ENCODE measurements at places on chromosomes 1 and 21. TPM values are rescaled to one million over a fixed set of nuclear protein-coding genes. Genes with fewer than 3 reads are reported as not detected.

DNA sequence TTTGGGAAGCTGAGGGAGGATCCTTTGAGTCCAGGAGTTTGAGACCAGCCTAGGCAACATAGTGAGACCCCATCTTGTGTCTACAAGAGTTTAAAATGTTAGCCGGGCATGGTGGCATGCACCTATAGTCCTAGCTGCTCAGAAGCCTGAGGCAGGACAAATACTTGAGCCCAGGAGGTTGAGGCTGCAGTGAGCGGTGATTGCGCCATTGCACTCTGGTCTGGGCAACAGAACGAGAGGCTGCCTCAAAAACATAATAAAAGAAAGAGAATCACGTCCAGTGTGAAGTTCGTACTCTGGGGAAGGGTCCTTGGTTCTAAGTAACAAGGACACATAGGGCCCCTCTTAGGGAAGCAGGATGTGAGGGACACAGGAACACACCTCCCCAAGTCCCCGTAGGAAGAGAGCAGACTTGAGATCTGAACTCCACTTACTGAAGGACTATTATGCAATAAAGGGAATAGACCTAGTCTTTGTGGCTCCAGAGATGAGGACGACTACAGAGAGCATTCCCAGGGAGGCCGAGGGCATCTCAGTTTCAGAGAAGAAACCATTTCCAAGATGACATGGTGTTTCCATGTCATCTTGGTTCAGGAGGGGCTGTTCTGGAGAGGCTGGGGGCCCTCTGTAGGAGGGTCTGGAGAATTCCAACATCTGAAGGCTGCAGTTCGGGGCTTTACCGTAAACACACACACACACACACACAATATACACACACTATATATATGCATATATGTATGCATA is 10.8 kb upstream of the ENO1 start:
- no peak for DNase-seq

GRCh38 chr1:18893120-18893519 is 9.2 kb downstream of the ALDH4A1 start:
- DNase-seq = no peak

DNA sequence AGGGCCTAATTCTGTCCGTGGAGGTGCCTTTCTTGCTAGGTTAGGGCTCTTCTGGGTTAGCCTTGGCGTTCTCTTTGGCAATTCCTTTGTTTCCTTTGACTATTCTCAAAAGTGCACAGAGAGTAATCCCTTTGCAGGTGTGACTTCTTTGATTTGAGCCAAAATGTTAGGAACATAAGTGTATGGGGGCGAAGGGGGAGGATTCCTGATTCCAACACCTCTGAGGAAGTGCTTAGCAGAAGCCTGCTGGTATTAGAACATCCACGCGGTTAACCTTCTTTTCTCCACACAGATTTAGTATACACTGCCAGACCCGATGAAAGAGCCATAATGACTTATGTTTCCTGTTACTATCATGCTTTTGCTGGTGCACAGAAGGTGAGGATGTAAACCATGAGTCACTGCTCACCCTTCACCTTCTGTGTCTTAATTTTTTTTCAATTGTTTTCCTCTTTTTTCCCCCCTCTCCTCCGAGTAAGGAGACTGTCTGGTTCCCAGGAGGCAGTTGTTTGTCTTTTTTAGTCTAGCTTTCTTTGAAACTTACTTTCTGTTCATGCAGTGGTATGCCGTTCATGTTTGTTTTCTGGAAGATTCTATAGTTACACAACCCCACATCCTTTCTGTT is 48.0 kb downstream of the ACTN2 start:
- DNase-seq = no peak

DNA sequence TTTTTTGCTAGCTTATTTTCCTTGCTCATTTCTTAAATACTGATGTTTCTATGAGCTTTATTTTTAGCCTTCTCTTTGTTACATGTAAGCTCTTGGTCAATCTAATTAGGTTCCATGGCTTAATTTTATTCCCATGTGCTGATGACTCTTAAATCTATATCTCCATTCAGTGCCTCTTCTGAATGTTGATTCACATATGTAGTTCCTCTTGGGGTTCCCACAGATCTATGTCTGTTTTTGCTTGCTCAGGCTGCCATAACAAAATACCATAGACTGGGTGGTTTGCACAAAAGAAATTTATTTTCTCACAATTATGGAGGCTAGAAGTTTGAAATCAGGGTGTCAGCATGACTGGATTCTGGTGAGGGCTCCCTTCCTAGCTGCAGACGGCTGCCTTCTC is 58.3 kb upstream of the PLA2G4A start:
- no peak for DNase-seq

DNA sequence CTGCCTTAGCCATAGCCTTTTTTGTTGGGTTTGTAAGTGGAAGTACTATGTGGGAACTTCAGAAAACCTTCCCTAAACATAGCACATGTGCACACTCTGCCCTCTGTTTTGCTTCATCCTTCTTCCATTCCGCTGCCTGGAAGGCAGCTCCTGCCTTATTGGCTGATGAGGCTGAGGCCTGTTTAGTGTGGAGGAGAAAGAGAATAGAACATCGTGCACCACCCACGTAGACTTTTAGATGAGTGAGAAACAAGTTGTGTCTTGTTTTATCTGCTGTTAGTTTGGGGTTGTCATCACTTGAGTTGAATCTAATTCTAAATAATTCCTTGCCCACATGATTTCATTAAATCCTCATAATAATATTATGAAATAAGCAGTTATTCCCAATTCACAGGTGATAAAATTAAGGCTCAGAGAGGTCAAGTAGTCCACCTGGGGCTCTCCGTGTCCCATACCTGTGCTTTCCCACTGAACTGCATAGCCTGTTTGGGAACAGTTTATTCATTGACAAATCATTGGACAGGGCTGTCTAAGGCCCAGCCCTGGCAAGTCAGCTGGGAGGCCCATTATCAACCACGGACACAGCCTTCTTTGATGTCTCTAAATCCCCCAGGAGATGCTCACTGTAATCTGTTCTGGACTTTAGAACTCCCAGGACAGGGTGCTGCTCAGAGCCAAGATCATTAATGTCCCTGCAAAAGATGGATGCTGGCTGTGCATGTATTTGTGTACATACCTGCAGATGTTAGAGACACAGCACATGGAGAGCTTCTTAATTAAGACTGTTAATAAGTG is 93.0 kb downstream of the ABCA4 start:
- DNase-seq = no peak

DNA sequence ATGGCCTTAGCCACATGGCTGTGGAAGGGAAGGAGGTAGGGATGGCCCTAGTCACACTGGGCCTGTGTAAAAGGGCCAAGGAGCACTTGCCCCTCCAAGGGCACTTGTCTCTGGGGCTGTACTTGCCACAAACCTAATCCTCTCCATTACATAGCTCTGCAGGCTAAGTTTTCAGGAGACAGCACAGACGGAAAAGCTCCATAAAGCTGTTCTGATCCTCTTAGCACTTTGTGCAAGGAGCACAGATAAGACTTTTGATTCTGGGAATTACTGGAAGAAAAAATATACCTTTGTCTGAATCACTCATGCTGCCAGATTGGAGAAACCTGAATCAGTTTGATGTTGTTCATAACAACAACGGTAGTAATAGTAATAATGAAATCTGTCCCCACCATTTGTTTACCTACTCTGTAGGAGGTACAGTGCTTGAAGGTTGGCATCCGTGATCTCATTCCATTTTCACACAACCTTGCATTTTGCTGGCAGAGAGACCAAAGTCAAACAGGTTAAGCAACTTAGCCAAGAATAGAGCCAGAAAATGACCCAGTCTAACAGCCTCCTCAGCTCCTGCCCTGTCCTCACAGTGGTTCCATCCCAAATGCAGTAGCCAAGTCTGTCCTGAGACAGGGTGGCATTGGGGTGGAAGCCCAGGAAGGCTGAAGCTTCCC is 207.1 kb downstream of the ROR1 start:
- no peak for DNase-seq

The TEX35 gene
- 0.14 TPM for polyA plus RNA-seq

The C1orf167 gene
- polyA plus RNA-seq = 12.1 TPM

The OR2AK2 gene
- not detected for polyA plus RNA-seq

The VPS13D gene
- polyA plus RNA-seq = 17.2 TPM

The CD52 gene
- polyA plus RNA-seq = 1.3 TPM

The FAM72B gene
- 3.5 TPM for polyA plus RNA-seq

The TEX38 gene
- polyA plus RNA-seq = 0.27 TPM

The CYP4Z1 gene
- polyA plus RNA-seq = 0.27 TPM
